ENCODE measurements at places on chromosomes 11 and 22. TPM values are rescaled to one million over a fixed set of nuclear protein-coding genes. Genes with fewer than 3 reads are reported as not detected.

PRG3 gene
- not detected for total RNA-seq

DERL3 gene
- not detected for total RNA-seq

SCN3B gene
- total RNA-seq = 1.7 TPM

OR10G6 gene
- total RNA-seq = not detected

HEPN1 gene
- 0.33 TPM for total RNA-seq

MS4A8 gene
- not detected for total RNA-seq

GRIK4 gene
- total RNA-seq = 0.33 TPM

VSIG2 gene
- total RNA-seq = 0.33 TPM

SOX6 gene
- total RNA-seq = 0.67 TPM

MTMR3 gene
- total RNA-seq = 36.5 TPM

MOV10L1 gene
- total RNA-seq = 46.7 TPM

TRIM49 gene
- total RNA-seq = not detected

F2 gene
- total RNA-seq = not detected

RAB38 gene
- total RNA-seq = 5.2 TPM

SLC37A2 gene
- total RNA-seq = 2.7 TPM

SERHL2 gene
- 1.6 TPM for total RNA-seq

PRODH gene
- not detected for total RNA-seq

TRIM48 gene
- not detected for total RNA-seq

BAIAP2L2 gene
- 0.33 TPM for total RNA-seq

OR8D1 gene
- total RNA-seq = not detected

MACROD1 gene
- 17.0 TPM for total RNA-seq

C11orf91 gene
- total RNA-seq = 0.33 TPM

TEX54 gene
- total RNA-seq = 0.98 TPM

SEPTIN3 gene
- under 0.01 TPM for total RNA-seq

PIM3 gene
- total RNA-seq = 199 TPM
